ENCODE measurements at places on chromosomes 5 and 9.

GRCh38 chr5:10387690-10388089 lies 34.2 kb downstream of the MARCHF6 start:
- DNase-seq: no peak

- no peak for DNase-seq
Measured at GRCh38 chr9:79053598-79053997, 518.2 kb upstream of the TLE4 start.

- no peak for DNase-seq
Measured at GRCh38 chr5:66757219-66757833, 161.1 kb downstream of the MAST4 start.

DNA sequence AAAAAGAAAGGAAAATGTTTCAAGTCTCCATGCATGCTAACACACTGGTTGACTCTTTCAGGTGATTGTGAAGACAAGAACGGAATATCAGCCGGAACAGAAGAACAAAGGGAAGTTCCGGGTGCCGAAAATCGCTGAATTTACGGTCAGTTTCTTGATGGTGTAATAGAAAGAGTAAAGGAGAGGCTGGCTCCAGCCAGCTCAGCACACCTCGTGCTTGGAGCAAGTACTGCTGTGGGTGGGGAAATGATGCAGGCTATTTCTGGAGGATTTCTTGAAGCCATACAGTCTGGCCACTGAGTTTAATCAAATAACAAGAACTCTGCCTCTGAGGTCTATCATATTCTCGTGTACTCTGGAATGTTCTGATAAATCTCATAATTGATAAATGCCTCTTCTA lies 18.7 kb downstream of the NSG2 start:
- no peak for DNase-seq

- no peak for DNase-seq
Measured at GRCh38 chr5:124665035-124665434, 81.4 kb downstream of the ZNF608 start.

GRCh38 chr5:146910239-146910638 lies 31.7 kb upstream of the PPP2R2B start:
- no peak for DNase-seq

DNA sequence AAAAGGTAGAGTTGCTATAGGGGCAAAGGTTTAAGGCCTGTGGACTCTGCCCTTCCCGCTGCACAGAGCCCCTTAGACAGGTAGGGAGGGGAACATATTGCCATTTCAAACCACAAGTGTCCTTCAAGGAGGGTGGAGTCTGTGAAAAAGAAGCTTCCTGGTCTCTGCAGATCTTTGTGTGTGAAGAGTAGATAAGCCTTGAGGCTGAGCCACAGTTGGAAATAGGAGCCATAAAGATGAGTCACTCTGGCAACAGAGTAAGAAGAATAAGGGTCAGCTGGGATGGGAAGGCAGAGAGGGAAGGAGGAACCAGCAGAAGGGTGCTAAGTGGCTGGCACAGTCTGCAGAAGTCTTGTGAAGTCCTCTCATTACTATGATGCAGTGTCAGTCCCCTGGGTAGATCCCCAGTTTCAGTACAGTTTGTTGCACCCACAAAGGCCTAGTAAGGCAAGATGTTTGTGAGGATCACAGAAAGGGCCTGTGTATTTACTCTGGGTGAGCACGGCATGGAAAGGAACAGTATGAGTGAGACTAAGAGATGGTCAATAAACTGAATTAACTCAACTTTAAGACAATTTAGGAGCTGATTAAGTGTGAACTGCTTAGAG lies 18.1 kb downstream of the GRXCR2 start:
- no peak for DNase-seq

DNA sequence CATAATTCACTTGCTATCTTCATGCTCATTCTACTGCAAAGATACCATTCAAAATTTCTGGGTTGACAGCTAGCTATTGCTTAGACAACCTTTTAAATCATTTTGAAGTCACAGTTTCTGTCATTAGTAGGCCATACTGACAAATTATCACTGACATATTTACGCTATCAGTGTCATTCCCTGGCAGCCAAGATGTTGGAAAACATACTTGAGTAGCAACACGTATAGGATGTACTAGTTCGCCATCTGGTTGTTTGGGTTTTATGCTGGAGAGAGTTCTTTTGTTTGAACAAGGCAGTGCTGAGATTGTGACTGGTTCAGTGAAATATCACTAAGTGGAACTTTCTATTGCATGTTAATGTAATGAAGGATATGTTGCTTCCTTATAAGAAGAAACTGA lies 621.9 kb downstream of the DTWD2 start:
- no peak for DNase-seq

- DNase-seq: peak; percentile 23
Measured at GRCh38 chr9:135281791-135282737, 194.6 kb downstream of the OLFM1 start.

DNA sequence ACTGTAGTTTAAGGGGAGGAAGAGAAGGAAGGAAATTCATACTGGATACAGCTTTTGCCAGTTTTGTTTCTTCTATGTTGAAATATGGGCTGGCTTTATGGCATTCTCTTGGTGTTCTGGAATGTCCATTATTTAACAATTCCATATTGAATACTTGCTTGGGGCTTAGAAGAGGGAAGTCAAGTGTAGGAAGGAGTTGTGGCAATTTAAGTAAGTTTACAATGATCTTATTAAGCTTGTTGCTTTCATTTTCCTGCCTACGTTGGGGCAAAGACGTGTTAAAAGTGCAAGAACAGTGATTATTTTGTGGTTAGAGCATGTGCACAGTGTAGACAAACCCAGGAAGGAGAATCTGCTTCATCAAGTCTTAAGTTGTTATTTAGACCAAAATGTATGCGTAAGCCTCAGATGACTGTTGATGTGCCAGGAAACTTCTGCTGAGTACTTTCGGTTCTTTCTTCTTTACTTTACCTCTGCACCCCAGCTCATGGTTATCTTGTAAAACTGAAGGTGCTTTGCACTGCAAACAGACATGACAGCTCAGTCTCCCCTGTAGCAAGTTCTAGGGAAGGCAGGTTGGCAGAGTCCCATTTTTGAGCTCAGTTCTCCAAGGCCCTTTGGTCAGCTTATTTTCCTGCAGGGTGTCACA lies 75.8 kb downstream of the F2RL2 start:
- DNase-seq: peak; percentile 44

- no peak for DNase-seq
Measured at GRCh38 chr5:139930406-139930805, 112.7 kb downstream of the NRG2 start.

GRCh38 chr5:151798674-151799073 lies 26.9 kb downstream of the G3BP1 start:
- DNase-seq: no peak

DNA sequence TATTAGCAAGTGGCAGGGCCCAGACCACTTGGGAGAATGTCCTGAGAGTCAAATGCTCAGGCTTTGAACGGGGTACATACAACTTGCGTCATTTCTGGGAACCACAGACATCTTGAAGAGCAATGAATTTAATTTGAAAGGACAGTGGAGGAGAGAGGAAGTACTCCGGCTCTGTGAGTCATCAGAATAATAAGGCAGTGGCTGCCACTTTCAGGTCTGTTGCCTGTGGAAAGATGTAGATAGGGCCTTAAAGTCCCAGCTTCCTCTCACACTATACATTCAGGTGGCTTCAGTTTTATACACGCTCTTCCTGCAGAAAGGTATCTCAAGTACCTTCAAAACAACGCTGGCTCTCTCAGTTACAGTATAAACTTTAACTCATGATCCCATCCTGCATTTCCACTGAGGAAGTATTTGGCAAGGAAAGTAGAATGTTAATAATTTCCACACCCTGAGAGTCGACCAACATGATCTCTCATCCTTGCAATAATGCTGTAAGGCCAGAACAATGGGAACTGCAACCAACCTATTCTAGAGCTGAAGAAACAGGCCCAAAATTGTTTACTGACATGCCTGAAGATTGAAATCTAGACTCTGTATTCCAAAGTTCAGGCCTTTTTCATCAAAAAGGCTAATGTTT lies 6.8 kb upstream of the PRUNE2 start:
- peak; percentile 9 for DNase-seq

DNA sequence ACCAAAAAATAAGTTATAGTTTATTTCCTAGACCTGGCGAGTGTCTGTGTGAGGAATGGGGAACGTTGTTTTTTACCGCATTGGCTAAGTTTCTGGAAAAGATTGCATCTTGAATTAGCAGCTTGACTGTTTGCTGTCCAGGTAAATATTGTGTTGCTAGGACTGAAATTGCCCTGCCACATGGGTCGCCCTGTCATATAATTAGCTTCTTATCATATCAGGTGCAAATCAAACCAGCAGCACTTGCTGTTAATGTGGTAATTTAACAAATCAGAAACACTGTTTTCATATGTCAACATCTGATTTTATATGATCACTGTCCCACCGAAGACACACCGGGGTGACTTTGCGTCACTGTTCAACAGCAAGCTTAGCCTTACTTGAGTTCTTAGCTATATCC lies 63.7 kb upstream of the ZNF622 start:
- DNase-seq: no peak

- DNase-seq: no peak
Measured at GRCh38 chr9:24582146-24583126, 36.7 kb upstream of the IZUMO3 start.

DNA sequence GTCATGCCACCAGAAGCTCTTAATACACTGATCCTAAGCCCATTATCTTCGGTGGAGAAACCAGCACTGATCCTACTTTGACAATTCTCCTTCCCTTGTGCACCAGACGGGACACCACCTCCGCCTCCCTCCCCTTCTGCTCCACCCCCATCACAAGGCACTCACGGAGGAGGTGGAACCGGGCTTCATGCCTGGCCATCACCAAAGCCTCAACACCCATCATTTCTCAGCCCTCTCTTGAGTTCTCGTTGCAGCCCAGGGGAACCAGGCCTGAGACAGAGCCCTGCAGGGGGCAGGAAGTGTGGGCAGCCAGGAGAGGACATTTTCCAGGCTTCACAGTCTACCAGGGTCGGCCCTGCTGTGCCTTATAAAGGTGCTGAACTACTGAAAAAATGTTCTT lies 160.5 kb downstream of the GOLPH3 start:
- no peak for DNase-seq

- DNase-seq: no peak
Measured at GRCh38 chr9:130882696-130883225, 13.9 kb downstream of the QRFP start.

- no peak for DNase-seq
Measured at GRCh38 chr5:116671211-116671736, 96.7 kb upstream of the SEMA6A start.

GRCh38 chr5:149849280-149849965 lies 95.2 kb downstream of the PDE6A start:
- DNase-seq: no peak

GRCh38 chr5:125272357-125272756 lies 525.9 kb upstream of the ZNF608 start:
- no peak for DNase-seq

GRCh38 chr5:176884571-176884890 lies 14.6 kb downstream of the HK3 start:
- DNase-seq: no peak

DNA sequence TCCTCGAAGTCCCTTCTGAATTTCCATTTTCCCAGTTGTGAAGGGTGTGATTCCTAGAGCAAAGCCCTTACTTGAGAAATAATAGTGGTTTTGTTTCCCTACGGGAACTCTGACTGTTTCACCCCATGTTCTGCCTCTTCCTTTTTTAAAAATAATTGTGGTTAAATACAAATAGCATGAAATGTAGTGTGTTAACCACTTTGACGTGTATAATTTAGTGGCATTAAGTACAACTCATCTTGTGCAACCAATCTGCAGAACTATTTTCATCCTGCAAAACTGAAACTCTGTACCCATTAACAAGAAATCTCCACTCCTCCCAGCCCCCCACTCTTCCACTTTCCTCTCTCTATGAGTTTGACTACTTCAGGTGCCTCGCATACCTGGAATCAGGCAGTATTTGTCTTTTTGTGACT lies 35.6 kb upstream of the HAND1 start:
- DNase-seq: no peak

- DNase-seq: no peak
Measured at GRCh38 chr5:124030043-124030491, 518.1 kb downstream of the CSNK1G3 start.

GRCh38 chr5:124436294-124436693 lies 310.1 kb downstream of the ZNF608 start:
- no peak for DNase-seq

GRCh38 chr5:36070687-36071571 lies 4.2 kb upstream of the UGT3A2 start:
- DNase-seq: no peak

GRCh38 chr5:119426057-119426456 lies 26.2 kb upstream of the HSD17B4 start:
- DNase-seq: no peak

GRCh38 chr5:110727025-110727314 lies 499 bp upstream of the TMEM232 start:
- no peak for DNase-seq
